ENCODE measurements at places on chromosomes 4 and X.

GRCh38 chr4:9954468-9954867, 66.8 kb downstream of the SLC2A9 start:
- DNase-seq = no peak

GRCh38 chr4:35342833-35343232, 901.5 kb downstream of the ARAP2 start:
- DNase-seq = no peak

DNA sequence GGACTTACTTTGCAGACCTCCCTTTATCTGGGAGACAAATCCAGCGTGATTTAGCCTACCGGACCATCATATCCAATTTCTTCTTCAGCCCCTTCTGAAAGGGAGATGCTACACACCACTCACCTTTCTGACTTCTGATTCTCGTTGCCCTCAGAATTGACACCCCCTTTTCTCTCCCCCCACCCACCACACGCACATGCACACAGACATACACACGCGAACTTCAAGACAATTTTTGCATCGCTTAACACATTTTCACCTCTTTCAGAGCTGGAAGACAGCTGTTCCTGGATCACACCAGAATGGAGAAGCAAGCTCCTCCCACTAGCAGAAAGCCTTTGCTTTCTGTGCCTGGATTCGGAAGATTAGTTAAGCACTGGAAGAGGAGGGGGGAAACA, 1.0 kb upstream of the SNCA start:
- no peak for DNase-seq

GRCh38 chr4:105453550-105454205, 20.2 kb downstream of the PPA2 start:
- no peak for DNase-seq
